Effector CD4-positive, alpha-beta T cell (primary cell): ENCODE measurements at places on chromosomes 11 and 22.

DNA sequence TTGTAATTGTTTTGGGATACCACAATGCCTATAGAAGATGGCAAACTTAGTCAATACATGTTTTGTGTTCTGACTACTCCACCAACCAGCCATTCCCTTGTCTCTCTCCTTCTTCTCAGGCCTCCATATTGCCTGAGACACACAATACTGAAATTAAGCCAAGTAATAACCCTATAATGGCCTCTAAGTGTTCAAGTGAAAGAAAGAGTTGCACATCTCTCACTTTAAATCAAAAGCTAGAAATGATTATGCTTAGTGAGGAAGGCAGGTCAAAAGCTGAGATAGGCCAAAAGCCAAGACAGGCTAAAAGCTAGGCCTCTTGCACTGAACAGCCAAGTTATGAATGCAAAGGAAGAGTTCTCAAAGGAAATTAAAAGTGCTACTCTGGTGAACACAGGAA is 318.7 kb downstream of the TTC28 start:
- DNase-seq = no peak

- no peak for DNase-seq
Observed at GRCh38 chr11:70112017-70112434, 33.9 kb downstream of the ANO1 start.

GRCh38 chr22:41369837-41370236 is 11.9 kb upstream of the TEF start:
- DNase-seq = no peak

GRCh38 chr11:33575311-33575710 is 125.3 kb downstream of the C11orf91 start:
- no peak for DNase-seq

DNA sequence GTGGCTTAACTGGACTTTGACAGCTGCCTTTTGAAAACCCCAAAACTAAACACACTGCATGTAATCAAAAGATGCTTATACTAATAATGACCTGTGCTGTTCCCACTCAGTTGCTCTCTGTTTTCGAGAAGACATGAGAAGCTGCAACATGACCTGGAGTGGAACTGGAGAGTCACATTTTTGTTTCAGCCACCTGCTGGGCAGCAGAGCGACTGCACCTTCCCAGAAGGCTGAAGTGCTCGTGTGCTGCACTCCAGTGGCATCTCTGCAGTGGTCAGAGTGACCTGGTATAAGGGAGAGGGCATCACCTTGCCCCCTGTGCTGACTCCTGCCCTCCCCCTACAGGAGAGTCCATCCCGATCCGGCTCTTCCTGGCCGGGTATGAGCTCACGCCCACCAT is 8.6 kb downstream of the THYN1 start:
- DNase-seq = no peak

DNA sequence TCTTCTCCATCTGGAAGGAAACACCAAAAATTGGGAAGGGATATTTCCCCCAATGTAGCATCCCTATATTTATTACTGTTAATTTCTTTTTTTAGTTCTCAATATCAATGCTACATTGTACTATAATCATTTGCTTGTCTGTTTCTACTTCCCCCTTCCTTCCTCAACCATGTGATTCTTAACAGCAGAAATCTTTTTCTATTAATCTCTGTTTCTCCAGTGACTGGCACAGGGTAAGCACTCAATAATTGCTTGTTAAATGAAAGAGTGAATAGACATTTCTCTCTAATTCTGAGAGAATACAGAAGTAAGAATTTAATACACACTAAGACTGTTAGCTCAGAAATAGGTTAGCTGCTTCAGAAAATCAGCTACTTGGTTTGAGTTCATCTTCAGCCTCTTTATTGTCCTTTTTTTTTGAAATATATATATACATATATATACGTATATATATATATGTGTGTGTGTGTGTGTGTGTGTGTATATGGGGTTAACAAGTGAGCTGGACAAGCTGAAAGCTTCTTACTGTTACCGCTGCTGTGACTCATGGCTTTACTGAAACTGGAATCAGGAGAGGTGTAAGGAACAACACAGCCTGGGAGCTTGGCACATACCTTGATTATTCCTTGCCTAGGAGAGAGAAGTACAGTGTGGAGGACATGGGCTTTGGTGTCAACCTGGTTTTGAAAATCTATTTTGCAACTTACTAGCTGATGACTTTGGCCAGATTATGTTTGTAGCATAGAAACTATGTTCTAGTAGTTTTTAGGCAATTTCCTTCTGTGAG is 26.2 kb upstream of the PDE3B start:
- DNase-seq = no peak

- no peak for DNase-seq
Observed at GRCh38 chr11:100778166-100778785, 91.2 kb downstream of the ARHGAP42 start.

DNA sequence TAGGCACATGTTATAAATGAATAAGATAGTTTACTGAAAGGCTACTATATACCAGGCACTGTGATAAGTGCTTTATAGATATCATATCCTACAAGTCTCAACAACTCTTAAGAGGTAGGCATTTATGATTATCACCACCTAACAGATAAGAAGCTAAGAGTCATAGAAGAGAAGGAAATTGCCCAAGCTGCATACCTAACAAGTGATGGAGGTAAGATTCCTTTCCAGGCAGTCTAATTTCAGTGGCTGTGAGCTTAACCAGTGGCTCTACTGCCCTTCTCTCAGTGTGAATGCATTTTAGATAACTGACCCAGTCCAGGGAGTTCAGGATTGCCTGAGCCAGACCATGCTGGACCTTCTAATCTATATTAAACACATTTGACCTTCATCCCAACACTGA is 39.2 kb downstream of the HEPHL1 start:
- no peak for DNase-seq

- DNase-seq = no peak
Observed at GRCh38 chr11:122910775-122911174, 28.2 kb downstream of the JHY start.

- no peak for DNase-seq
Observed at GRCh38 chr11:75673977-75674582, 5.2 kb upstream of the MAP6 start.
